GOT3 (cell line): ENCODE measurements at places on chromosomes 1 and 21.
A peak's percentile ranks its signal among the peaks of the same experiment; 100 is the strongest.

GRCh38 chr1:1760715-1761114 lies 17.6 kb downstream of the NADK start:
- no peak for DNase-seq

- no peak for DNase-seq
These were observed 27.2 kb upstream of the TMCO1 start for GRCh38 chr1:165795894-165796293.

GRCh38 chr1:247054992-247055415 lies 23.6 kb downstream of the ZNF670 start:
- DNase-seq = no peak

GRCh38 chr1:95340061-95340460 lies 106.1 kb downstream of the RWDD3 start:
- no peak for DNase-seq

DNA sequence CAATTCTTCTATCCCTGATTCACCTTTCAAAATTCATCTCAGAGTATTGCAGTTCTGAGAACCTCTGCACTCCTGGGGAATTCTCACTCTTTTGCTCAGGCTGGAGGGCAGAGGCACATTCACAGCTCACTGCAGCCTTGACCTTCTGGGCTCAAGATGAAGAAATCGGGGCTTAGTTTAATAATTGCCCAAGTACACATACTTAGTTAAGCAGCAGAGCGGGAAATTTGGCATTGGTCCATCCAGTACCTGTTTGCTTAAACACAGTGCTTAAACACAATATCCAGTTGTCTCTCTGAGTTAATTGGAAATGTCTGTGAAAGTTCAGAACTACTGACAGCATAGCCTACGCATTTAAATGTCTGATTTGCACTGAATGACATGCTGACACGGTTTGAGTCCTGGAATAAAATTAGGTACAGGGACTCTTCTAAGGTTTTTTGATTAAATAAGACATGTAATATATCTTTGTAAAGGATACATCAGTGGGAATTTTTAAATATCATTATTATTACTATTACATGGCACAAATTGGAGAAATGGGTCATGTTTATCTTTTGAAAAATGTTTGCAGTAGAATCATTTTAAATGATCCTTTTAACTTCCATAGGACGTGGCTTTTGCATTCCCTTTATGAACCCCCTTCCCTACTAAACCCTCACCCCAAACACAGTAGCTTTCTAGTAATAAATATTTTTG lies 337.4 kb downstream of the SRGAP2C start:
- no peak for DNase-seq

- no peak for DNase-seq
These were observed 9.1 kb downstream of the MMEL1 start for GRCh38 chr1:2623571-2624337.

- no peak for DNase-seq
These were observed at the start of gene ST6GALNAC5 for GRCh38 chr1:76867342-76868130. ST6GALNAC5 (plus strand) TSS chr1:76867480.

DNA sequence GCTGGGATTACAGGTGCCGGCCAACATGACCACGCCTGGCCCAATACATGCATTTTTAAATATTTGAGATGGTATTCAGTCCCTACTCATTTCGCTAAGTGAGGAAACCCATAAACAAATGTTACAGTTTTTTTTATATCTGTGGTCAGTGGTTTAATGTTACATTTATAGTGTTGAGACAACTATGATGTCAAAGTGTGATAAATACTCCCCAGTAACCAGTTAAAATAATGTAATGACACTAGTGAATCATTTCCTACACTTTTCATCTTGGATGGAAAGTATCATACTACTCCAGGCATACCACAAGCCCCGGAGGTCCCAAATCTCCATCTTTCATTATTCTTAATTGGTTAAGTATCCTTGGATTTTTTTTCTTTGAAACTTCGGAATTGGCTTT lies 87.5 kb upstream of the KIF26B start:
- no peak for DNase-seq

- no peak for DNase-seq
These were observed 47.1 kb upstream of the ACADM start for GRCh38 chr1:75677443-75677842.

GRCh38 chr1:8004803-8005573 lies 21.1 kb downstream of the ERRFI1 start:
- DNase-seq = peak; percentile 52
